Stimulated activated CD4-positive, alpha-beta T cell treated with anti-CD3 and anti-CD28 coated beads, Interleukin-1b, Interleukin-23, amount 100 ng/mL, for 1 hour (primary cell): ENCODE measurements at places on chromosomes 2 and 18.

GRCh38 chr2:174442546-174443510 is 44.0 kb downstream of the GPR155 start:
- no peak for DNase-seq

- no peak for DNase-seq
Observed at GRCh38 chr2:191152482-191153240, 1.9 kb upstream of the STAT4 start.

DNA sequence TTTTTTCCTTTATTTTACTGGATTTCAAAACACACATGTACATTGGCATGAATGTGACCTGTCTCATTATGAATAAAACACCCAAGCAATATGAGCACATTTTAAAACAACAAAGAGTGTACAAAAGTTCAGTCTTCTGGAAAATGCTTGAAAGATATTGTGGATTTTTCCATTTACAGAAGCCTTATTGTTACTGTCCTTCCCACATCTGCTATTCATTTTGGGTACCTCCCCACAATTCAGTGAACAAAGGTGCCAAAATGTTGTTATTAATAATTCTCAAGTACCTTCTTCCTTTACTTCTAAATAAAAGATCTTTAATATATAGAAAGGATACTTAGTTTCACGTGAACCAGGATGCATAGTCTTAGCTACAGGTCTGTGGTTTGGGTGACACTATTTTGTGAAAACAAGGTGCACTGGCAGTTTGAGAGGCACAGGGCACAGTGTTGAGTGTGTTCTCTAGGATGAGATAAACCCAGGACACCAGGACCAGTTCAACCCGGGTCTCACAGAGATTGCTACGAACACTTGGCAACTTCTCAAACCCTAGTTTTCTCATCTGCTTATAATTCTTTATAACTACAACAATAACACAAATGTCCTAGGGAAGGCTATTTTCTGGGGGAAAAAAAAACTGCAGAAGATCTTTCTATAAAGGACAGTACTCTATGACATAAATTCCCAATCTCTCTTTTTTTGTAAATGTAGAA is 84.5 kb upstream of the GALNT5 start:
- no peak for DNase-seq

- no peak for DNase-seq
Observed at GRCh38 chr2:62196278-62196901, 475 bp downstream of the B3GNT2 start.

DNA sequence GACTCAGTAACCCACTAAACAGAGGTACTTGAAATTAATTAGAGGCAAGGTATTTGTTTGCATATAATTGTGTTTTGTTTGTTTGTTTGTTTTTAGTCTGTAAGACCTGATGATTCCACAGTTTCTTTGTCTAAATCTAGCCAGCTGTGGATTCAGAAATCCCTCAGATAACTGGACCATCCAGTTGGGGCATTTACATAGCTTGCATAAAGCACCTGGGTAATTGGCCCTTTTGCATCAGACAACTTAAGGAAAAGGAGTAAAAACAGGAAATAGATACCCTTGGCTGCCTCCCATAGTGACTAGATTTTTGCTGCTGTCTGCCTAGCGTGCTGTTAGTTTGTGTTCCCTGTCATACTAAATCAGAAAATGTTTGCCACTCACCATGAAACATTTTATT is 46.6 kb upstream of the XIRP2 start:
- no peak for DNase-seq

- no peak for DNase-seq
Observed at GRCh38 chr18:70732188-70732587, 443.3 kb downstream of the SOCS6 start.

DNA sequence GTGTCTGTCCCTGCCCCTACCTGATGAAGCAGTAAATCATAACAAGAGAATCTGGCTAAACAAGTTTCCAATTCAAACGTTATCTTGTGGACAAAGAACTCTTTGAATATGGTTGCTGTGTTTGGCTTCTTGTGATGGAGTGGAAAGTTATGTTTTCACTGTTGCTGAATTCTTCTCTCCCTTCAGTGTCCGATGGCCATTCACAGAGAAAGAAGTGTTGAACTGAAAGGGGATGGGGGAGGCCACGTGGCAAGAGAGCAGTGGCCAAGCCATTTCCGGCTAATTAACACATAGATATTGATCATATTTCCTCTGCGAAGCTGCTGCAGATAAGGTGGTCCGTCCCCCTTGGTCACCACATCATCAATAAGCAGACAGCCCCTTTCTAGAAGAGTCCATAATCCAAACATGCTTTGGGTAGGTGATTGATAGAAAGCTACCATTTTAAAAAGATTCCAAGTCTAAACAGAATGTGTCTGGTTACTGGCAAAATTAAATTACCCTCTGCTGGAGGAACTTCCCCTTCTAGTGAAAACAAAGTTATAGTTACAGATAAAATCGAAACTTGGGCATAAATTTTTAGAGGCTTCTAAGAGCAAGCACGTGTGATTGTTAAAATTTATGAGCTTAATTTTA is 36.9 kb upstream of the FZD7 start:
- no peak for DNase-seq

GRCh38 chr2:233350708-233351107 is 3.6 kb upstream of the DGKD start:
- no peak for DNase-seq

GRCh38 chr18:21117409-21118131 is 6.0 kb upstream of the ROCK1 start:
- DNase-seq: no peak
